ENCODE measurements at places on chromosomes 11 and 22.
A peak's percentile ranks its signal among the peaks of the same experiment; 100 is the strongest.

DNA sequence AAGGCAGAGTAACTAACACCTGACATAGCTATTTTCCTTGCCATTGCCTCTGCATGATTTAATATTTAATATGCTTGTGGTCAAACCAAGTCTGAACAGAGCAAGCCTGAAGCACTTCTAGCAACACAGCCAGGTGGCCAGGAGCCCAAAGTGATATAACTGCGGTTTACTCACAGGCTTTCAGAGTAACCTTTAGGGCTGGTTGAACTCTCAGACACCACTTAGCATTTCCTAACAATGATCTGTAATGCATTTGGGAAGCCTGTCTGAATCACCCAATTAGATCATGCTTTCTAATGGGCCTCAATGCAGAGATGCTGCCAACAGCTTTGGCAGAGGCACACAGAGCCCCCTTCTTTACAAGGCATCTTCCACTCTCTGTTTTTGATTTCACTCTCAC lies 96.1 kb downstream of the FDX1 start:
- no peak for DNase-seq

DNA sequence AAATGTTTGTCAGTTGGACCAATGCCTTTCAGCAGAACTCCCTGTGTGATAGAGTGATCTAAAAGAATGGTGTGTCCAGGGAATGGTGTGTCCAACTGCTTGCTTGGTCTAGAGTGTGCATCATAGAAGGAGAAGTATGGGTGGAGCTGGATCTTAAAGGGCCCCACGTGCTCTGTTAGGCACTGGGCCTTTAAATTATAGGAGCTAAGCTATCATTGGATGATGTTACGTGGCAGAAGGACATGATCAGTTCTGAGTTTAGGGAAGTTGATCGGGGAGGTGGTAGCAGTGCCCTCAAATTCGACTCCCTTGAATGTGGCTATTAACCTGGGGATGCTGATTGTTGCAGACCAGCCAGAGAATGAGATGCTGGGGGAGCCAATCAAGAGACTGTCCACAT lies 16.4 kb downstream of the STX3 start:
- no peak for DNase-seq

DNA sequence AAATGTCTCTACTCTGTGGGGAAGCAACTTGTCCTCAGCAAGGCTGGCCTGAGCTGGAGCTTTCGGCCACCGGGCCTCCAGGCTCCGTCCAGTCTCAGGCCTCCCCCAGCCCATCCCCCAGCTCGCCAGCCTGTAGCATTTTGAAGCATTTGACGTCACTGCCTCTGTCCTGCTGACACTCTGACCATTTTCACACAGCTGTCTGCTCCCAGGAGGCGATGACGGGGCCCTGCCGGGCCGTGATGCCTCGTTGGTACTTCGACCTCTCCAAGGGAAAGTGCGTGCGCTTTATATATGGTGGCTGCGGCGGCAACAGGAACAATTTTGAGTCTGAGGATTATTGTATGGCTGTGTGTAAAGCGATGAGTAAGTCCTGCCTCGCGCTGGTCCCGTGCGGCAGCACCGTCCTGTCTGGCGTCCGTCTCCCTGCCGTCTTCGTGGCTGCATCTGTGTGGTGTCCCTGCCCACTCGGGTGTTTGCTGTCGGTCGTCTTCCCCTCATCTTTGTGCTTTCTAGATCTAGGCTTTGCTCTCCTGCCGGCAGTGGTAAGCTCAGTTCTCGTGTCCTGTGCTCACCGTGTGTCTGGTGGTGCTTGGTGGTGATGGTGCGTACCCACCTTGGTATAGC lies 36.1 kb upstream of the ST14 start:
- no peak for DNase-seq

DNA sequence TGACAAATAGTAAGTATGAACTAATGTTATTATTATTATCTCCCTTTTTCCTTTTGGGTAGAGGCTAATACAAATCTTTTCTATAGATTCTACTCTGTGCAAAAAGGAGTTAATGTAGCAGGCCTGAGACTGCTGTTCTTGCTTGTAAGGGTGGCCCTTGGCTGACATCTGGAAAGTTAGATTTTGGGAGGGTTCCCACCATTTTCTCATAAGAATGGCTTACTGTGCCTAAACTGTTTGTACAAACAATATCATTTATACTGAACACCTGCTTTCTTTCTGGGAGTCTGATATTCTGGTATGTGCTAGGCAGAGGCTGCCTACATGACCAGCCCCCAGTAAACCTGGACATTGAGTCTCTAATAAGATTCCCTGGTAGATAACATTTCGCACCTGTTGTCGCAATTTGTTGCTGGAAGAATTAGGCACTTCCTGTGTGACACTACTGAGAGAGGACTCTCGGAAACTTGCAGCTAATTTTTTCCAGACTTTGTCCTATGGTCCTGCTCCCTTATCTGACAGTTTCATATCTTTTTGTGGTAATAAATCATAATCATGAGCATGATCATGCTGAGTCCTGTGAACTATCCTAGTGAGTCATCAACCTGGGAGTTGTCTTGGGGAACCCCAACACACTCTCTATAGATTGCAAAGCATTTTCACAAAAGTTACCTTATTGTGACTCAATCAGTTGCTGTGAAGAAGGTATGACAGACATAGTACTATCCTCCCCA lies 257.7 kb upstream of the CCDC90B start:
- no peak for DNase-seq

DNA sequence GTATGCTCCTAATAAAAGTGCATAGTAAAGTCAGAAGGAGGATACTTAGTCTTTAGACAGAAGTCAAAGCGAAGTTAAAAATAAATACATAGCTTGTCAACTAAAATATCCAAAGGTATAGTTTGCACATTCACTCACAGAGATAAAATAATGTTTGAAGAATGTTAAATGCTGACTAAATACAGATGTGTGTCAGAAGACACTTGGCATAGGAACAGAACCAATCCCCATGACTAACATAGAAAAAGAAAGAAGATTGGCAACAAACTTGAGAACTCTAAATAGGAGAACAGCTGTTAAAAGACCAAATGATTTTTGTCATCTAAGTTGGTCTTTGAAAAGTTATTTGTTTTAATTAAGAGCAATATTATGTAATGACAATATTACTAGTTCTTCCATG lies 1172.1 kb upstream of the RAG2 start:
- DNase-seq, result no peak

DNA sequence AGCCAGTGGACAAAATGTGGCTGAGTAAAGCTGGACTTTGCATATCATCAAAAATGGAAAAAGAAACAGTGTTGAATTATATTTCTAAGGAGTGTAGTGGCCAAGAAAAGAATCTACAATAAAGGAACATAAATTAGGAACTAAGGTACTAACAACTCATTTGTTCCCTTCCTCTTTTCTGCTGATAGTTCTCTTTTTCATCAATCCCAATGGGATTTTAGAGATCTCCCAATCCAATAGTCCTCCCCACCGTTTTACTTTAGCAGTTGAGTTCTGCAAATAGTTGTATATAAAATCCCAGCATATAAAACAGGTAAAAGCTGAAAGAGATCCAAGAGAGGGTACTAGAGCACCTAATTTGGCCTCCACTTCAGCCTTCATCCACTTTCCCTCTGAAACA lies 2.0 kb downstream of the PRCP start:
- no peak for DNase-seq

- DNase-seq, result no peak
Observed at GRCh38 chr11:99739464-99740089, 718.8 kb downstream of the CNTN5 start.

GRCh38 chr11:114034956-114035355 lies 24.6 kb upstream of the ZBTB16 start:
- DNase-seq, result no peak

DNA sequence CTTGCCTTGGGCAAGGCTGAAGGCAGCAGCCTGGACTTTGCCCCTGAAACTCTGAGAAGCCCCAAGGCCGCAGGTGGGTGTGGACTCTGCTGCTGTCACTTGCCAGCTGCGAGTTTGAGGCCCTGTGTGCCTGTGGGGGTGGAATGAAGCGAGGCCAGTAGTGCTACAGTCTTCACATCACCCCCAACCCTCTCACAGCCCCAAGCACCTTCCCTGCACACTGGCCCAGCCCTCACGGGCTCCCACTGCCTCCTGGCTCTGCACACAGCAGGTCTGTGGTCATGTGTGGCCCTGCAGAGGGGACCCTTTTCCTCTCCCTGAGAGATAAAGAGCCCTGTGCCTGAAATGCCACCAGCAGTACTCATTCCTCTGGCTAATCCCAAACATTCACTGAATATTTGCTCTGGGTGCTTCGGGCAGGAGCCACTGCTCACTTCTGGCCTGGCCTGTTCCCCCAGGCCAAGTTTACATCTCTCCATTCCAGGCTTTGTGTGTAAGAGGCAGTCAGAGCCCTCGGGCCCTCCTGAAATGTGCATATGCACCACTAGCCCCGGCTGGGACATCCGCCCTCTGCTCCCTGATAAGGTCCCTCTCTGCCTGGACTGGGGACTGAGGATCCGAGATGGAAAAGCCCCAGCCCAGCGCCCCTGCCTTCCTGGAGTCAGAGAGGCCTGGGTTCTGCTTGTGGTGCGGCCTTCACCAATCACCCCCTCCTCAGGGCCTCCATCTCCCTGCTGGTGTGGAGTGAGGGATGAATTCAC lies 17.7 kb downstream of the MGAT3 start:
- no peak for DNase-seq

DNA sequence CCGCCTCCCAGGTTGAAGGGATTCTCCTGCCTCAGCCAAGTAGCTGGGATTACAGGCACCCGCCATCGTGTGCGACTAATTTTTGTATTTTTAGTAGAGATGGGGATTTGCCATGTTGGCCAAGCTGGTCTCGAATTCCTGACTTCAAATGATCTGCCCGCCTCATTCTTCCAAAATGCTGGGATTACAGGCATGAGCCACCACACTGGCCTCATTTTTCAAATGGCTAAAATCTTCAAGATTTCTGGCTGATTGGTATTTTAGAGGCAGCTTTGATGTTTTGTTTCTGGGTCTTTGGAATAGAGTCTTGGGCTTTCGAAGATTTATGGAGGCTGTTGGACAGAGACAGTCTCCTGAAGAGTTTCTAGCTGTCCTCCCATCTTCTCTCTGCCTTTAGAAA lies 5.8 kb upstream of the SLC3A2 start:
- DNase-seq, result no peak

DNA sequence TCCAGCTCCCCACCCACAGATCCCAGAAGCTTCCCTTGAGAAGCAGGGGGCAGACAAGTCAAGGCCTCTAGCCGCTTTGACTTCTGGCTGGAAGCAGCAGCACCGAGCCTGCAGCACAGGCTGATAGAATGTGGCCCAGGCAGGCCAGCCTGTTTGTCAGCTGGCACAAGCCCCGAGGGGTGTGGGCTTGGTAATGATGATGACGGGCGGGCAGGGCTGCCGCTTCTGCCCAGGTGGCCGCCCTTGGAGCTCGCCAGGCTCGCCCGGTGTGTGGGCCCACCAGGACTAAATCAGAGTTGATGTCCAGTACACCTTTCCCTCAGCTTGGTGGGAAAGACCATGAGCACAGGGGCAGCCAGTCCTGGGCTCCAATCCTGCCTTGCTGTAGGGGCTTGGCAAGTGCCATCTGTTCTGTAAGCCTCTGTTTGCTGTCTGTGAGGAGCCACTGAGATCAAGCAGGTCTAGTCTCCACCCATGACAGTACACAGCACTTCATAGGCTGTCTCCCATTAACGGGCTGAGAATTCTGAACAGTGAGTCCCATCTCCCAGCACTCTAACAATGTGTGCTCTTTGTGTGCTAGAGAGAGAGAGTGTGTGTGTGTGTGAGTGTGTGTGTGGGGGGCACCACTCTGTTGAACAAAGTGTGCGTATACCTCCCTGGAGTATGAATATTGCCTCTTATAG lies 26.8 kb downstream of the MICAL2 start:
- DNase-seq, result no peak

- no peak for DNase-seq
Observed at GRCh38 chr11:36090356-36091109, 146.7 kb downstream of the LDLRAD3 start.

- DNase-seq, result no peak
Observed at GRCh38 chr11:18986744-18987143, 47.5 kb upstream of the MRGPRX1 start.

GRCh38 chr11:20609727-20610707 lies 10.6 kb downstream of the SLC6A5 start:
- peak; percentile 78 for DNase-seq

GRCh38 chr11:86784241-86784681 lies 16.1 kb upstream of the PRSS23 start:
- no peak for DNase-seq

DNA sequence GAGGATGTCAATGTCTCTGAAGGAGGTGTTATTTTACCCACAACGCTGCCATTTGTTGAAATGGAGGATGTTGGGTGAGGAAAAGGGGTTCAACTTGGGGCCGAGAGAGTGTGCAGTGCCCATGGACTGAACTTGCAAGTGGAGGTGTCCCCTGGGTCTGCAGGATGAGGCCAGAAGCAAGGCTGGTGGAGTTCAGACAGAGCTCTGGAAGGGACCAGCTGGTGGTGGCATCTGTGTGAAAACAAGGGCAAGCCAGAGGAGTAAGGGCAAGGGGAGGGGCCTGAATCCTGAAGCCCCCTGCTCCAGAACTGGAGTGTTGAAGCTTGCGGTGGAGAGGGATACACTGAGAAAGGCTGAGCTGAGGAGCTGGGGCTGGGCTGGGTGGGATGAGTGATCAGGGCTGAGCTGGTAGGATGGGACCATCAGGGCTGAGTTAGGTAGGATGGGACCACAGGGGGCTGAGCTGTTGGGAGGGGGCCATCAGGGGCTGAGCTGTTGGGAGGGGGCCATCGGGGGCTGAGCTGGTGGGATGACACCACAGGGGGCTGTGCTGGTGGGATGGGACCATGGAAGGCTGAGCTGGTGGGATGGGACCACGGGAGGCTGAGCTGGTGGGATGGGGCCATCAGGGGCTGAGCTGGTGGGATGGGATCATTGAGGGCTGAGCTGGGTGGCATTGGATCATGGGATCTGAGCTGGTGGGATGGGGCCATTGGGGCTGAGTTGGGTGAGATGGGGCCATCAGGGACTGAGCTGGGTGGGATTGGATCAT lies 13.4 kb upstream of the CTSD start:
- DNase-seq, result no peak

DNA sequence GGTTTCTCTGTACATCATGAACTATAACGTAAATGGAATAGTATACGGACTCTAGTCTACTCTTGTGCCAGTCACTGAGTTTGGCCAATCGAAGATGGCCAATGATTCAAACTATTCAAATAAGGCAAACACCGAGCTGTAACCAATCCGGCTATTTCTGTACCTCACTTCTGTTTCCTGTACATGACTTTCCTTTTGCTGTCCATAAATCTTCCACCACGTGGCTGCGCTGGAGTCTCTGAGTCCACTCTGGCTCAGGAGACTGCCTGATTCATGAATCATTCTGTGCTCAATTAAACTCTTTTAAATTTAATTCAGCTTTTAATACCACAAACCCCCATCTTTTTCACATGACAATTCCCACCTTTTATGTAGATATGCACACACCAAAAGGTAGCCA lies 1.5 kb upstream of the JAML start:
- DNase-seq, result peak; percentile 46

GRCh38 chr11:2698386-2699184 lies 1.2 kb downstream of the KCNQ1OT1 start:
- DNase-seq, result no peak

DNA sequence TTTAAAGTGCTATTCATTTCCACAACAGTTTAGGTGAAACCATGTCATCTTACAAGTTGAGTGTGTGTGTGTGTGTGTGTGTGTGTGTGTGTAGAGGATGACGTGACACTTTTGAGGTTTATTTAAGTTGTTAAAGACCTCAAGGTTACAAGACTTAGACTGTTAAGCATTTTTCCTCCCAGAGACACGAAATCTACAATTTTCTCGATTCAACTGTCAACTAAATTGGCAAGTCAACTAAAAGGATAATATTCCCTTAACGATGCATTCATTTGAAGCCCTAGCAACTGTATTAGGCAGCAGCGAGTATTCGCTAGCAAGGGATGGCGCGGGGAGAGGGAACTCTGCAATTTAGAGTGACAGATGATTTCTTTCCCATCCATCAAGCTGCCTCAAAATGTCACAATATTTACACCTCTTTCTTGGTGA lies 17.6 kb upstream of the BDNF start:
- no peak for DNase-seq

All from stimulated activated naive CD8-positive, alpha-beta T cell treated with anti-CD3 and anti-CD28 coated beads, Interleukin-15, Interleukin-2, amounts not matched to agents 100 U/mL and 50 U/mL, for 24 hours (primary cell).